Stimulated activated CD8-positive, alpha-beta memory T cell treated with anti-CD3 and anti-CD28 coated beads, Interleukin-4, amount 100 ng/mL, for 1 hour (primary cell): ENCODE measurements at places on chromosomes 1 and 21.

GRCh38 chr1:196558411-196558810 is 49.8 kb downstream of the KCNT2 start:
- DNase-seq, result no peak

DNA sequence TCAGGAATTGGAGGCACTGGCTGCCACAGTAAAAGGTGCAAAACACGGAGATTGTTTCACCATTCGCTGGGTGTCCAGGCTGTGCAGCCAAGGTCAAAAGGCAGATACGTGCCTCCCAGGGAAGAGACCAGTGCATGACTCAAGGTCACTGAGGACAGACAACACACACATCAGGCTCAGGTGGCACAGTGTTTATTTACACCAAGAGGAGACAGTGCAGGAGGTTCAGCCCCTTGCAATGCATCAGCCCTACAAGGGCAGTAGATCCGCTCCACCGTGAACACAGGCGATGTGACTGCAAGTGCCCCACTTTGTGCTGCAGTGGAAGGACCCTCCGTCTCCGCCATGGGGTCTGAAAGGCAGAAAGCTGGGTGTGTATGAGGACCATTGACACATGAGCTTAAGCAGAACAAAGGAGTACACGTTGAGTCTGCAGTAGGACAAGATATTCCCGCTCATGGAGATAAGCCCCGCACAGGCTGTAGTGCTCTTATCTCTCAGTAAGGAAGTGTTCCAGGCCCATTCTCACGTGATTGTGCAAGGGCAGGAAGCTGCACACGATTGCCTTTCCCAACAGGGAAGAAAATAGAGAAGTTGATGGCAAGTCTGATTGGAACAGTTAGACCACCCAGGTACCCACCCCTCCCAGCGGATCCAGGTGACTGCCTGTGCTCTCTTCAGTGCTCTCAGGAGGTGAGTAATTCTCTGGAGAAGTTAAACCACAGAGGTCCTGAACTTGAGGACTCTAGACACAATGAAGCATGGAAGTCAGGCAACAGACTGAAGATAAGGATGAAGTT is 37.5 kb upstream of the QSOX1 start:
- no peak for DNase-seq

- DNase-seq, result no peak
Measured at GRCh38 chr1:150056407-150056806, 11.2 kb upstream of the VPS45 start.

DNA sequence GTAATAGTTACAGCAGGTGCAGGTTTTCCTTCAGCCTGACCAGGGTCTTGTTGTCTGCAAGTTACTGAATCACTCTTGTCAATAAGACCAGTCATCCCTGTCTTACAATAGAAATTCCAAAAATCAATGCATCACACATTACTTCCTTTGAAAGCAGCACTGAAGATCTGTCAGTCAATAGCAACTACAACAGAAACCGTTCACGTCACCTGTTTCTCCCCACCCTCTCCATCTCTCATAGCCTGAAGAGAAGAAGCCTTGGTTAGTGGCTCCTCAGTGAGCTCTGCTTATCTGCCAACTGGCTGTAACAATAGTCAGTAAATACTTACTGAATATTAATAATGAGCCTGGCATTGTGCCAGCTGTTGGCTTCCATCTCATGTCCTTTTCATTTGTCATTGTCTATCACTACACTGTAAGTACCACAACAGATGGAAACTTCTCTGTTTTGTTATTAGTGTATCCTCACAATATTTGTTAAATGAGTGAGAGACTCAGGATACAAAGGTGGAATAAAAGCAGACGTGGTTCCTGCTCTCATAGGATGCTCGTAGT is 195.2 kb downstream of the S1PR1 start:
- DNase-seq, result no peak

DNA sequence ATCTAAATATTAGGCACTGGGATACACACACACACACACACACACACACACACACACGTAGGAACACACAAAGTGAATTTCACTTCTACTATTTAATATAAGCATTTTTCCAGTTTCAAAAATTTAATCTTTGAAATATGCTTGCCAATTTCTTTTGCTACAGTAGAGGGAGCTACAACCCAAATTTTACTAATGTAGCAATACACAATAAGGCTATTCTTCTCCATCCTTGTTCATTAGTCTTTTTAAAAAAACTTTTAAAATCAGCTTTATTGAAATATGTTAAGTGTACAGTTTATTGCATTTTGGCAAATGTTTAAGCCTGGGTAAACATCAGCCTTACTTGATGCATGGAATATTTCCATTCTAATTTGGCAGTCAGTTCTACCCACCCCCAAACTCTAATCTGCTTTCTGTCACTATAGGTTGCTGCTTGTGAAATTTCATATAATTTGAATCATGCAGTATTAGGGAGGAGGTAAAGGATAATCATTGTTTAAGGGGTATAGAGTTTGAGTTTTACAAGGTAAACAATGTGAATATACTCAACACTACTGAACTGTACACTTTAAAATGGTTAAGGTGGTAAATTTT is 93.0 kb upstream of the TENT5C start:
- no peak for DNase-seq

DNA sequence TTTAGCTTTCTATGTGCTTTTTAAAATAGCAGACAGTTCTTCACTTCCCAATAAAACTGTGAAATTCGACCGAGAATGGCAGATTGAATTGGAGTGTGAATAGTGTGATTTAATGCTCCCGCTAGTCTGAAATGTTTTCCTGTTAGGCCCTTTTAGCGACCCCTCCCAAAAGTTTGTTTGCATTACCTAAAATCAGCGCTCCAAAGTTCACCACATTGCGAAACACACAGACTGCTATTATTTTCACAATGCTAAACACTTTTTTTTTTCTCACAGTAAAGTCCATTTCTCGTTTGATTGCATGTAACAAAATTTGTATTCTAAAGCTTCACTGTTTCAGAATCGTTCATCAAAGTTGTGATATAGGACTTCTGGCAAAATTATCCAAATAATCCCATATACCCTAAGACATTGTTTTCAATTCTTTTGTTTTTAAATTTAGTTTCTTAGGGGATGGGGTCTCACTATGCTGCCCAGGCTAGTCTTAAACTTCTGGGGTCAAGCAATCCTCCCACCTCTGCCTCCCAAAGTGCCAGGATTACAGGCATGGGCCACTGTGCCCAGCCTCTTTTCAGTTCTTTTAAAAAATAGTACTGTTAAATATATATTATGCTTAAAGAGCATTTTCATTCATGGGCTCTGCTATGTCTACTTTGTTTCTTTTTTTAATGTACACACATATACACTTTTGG is 76.5 kb upstream of the USH2A start:
- DNase-seq, result no peak

- DNase-seq, result no peak
Measured at GRCh38 chr1:16716691-16717335, 23.5 kb upstream of the RNU1-4 start.

DNA sequence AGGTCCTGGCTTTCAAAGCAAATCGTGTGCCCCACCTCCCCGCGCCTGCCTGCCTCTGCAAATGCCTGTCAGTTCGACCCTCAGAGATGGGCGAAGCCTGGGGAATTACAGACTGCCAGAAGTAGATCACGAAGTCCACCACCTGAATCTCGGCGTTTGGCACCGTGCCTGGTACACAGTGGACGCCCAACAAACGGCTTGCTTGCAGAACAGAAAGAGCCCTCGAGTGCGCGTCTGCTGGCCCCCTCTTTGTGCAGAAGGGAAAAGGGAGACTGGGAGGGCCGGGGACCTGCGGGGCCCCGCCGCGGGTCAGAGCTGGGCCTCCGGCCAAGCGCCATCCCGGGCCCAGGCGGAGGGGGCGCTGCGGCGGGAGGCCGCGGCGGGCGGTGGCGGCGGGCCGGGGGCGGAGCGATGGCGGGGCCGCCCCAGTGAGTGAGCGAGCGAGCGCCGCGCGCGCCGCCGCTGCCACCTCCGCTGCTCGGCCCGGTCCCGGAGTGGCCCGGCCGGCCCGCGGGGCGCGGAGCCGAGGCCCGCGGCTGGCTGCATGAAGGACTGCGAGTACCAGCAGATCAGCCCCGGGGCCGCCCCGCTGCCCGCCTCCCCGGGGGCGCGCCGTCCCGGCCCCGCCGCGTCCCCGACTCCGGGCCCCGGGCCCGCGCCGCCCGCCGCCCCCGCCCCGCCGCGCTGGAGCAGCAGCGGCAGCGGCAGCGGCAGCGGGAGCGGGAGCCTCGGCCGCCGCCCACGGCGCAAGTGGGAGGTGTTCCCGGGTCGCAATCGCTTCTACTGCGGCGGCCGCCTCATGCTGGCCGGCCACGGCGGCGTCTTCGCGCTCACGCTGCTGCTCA is at the start of gene ZDHHC18:
ZDHHC18 (plus strand) TSS at position 428 of the 845 bp plus-strand sequence; CDS start at position 545, 117 bp downstream.
- peak; percentile 36 for DNase-seq

DNA sequence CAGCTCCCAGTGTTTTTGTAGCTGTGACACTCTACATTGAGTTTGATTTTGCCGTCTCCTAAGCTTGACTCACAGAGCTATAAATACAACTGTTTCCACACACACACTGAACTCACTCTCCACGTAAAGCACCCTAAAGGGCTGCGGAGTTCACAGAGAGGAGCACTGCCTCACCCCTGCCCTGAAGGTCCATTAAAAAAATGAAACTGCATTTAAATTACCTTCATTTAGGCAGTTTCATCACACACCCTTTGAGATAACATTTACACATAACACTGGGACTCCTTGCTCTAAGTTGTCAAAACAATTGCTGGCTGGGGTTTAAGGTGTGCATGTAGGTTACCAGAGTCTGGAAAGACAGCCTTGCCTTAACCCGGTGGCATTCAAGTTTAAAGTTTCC is 137.1 kb upstream of the MAGI3 start:
- no peak for DNase-seq

- no peak for DNase-seq
Measured at GRCh38 chr1:63326473-63327380, 4.4 kb downstream of the FOXD3 start.

- no peak for DNase-seq
Measured at GRCh38 chr1:66676613-66677298, 75.5 kb upstream of the DYNLT5 start.

DNA sequence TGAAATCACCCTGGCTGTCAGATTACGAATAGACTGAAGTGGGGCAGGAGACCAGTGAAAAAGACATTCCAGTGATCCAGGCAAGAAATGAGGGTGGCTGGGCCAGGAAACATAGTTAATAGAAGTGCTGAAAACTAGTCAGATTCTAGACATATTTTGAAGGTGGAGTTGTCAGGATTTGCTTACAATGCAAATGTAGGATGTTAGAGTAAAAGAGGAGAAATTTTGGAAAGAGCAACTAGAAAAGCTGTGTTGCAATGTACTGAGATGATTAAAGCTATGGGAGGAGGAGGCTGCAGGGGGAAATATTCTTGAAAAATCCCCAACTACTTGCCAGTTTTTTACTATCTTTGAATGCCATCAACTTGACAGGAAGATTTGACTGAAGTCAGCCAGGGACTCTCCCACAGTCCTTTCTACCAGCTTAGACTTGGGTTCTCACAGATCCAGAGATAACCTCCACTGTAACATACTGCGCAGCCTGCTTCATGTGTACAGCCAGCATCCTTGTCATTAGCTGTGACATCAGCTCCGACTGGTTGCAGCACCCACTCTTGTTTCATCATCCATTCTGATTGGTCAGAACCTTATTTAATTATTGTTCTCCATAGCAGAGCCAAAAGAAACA is 109.7 kb downstream of the TSEN15 start:
- DNase-seq, result no peak

- DNase-seq, result no peak
Measured at GRCh38 chr1:52674497-52675384, 23.4 kb downstream of the COA7 start.

DNA sequence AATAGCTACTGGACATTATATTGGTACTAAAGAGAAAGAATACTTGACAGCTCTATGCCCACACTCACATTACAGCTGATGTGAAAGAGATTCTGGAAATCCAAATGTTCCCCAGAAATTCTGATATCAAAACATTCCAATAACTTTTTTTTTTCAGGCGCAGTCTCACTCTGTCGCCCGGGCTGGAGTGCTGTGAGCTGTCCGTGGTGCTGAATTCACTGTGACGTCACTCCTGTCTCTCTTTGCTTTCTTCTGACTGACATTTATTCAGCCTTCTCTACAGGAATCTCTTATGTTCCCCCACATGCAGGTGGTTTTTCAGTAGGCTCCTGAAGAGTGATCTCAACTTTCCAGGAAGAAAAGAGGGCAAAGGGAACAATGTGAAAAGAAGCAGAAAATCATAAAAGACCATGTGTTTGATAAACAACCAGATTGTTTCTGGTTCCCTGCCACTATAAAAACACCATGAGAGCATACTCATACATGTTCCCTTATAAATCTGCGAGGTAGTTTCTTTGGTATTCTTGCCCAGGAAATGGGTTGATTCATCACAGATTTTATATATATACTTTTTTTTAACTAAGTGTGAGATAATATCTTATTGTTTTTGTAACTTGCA is 6.2 kb downstream of the S100A7A start:
- peak; percentile 35 for DNase-seq

GRCh38 chr1:244350027-244350426 is 101.7 kb downstream of the ADSS2 start:
- no peak for DNase-seq

DNA sequence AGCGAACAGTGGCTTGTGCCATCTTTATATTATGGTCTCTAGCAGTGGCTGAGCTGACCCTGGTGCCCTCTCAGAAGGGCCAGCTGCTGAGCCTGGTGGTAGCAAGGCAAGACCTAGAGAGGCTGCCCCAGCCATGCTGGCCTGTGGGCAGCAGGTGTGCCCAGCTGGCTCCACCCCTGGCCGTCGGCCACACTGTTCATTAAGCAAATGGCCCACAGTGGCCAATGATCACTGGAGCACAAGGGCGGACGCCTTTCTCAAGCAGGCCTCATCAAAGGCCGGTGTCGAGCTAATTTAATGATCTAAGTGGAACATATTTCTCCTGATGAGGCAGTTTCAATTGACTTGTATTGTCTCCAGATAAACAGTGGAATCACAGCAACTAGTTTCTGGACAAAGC is 89.4 kb downstream of the GRIK3 start:
- DNase-seq, result no peak

DNA sequence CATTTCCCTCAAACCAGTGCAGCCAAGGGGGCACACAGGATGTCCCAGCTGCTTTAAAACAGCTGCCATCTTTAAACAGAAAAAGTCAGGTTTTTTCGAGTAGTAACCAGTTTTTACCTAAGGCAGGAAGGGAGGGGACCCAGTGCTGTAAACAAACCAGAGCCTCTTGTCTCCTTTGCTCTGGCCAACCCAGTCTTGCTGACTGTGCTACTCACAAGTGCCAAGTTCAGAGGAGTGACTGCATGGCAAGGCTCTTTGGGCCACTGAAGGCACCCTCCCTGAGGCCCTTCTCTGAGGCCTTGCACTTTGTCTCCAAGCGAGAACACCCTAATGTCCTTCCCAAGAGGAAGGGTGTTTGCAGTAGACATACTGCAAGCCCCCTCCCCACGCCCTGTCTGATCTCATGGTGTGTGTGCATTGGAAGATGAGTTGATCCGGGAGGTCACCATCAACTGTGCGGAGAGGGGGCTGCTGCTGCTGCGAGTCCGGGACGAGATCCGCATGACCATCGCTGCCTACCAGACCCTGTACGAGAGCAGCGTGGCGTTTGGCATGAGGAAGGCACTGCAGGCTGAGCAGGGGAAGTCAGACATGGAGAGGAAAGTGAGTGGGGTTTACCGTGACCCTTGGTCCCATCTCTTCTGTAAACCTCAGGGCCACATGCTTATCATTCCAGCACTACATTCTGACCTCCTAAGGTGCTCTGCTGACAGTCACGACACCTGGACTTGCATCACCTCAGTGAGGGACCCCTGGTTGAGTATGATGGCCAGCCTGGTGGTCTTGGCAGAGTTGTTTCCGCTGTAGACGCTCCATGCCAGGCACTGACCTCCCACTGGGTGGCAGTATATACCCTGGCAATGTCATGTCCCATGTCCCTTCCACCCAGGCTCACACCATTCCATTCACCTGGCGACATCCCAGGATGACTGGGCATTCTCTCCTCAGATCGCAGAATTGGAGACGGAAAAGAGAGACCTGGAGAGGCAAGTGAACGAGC is 4.7 kb downstream of the DNALI1 start:
- DNase-seq, result no peak

GRCh38 chr21:37008724-37009123 is 2.2 kb downstream of the RIPPLY3 start:
- no peak for DNase-seq
